ENCODE measurements at places on chromosomes 5 and 9. TPM values are rescaled to one million over a fixed set of nuclear protein-coding genes. Genes with fewer than 3 reads are reported as not detected.

DNA sequence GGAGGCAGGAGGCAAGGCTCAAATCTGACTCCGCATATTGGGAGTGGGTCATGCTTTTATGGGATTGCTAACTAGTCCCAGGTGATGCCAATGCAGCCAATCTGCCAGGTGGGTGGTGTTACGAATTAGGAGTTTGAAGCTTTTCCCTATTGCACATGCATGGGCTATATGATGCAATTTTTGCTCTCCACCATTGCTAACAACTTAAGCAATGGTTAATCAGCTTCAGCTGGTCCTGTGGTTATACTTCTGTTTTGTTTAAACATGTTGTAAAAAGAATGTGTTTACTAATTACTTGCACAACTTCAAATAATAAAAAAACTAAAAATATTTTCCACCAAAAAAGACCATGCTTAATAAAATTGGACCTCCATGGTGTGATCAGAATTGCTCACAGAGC lies 55.7 kb downstream of the SHC3 start:
- no peaks in the 10 kb centered on the region for H3K36me3 ChIP-seq
- no peak for DNase-seq
- no peaks in the 10 kb centered on the region for H3K27me3 ChIP-seq
- H3K27ac ChIP-seq, result no peak overlapping the region

DNA sequence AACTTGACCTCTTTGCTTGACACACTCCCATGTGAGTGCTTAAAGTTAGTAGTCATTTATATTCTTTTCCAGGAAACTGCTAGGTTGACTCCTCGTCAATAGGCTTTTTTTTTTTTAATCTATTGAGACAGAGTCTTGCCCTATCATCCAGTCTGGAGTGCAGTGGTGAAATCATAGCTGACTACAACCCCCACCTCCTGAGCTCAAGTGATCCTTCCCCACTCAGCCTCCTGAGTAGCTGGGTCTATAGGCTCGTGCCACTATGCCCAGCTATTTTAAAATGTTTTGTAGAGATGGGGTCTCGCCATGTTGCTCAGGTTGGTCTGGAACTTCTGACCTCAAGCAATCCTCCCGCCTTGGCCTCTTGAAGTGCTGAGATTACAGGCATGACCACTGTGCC lies 34.9 kb downstream of the DMRT1 start:
- no peaks in the 10 kb centered on the region for H3K27me3 ChIP-seq
- no peaks in the 10 kb centered on the region for H3K4me1 ChIP-seq
- no peak for DNase-seq
- H3K36me3 ChIP-seq, result no peaks in the 10 kb centered on the region
- no peak overlapping the region for H3K27ac ChIP-seq
- no peak overlapping the region for H3K4me3 ChIP-seq

DNA sequence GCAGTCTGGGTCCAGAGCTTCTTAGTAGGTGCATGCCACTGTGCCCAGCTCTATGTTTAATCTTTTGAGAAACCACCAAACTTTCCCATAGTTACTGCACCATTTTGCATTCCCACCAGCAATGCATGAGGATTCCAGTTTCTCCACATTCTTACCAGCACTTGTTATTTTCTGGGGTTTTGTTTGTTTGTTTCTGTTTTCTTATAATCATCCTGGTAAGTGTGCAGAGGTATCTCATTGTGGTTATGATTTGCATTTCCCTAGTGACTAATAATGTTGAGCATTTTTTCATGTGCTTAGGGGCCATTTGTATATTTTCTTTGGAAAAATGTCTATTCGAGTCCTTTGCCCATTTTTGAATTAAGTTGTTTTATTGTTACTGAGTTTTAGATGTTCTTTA lies 11.4 kb downstream of the FOXE1 start:
- no peaks in the 10 kb centered on the region for H3K4me1 ChIP-seq
- no peak overlapping the region for H3K4me3 ChIP-seq
- H3K27ac ChIP-seq, result no peak overlapping the region
- no peaks in the 10 kb centered on the region for H3K36me3 ChIP-seq

Gene PCDHB4
- total RNA-seq, result 19.8 TPM

Gene IFNE
- not detected for total RNA-seq

Gene FOXD1
- 79.3 TPM for total RNA-seq
